ENCODE measurements at places on chromosomes 5 and 9.

GRCh38 chr9:68970151-68970550 is 43.8 kb downstream of the PRKACG start:
- DNase-seq, result no peak

GRCh38 chr5:119318256-119318894 is 37.4 kb upstream of the TNFAIP8 start:
- DNase-seq, result no peak

GRCh38 chr5:148372166-148372725 is 11.5 kb upstream of the FBXO38 start:
- no peak for DNase-seq

- DNase-seq, result no peak
These were observed 6.8 kb upstream of the LRRC14B start for GRCh38 chr5:184471-184870.

DNA sequence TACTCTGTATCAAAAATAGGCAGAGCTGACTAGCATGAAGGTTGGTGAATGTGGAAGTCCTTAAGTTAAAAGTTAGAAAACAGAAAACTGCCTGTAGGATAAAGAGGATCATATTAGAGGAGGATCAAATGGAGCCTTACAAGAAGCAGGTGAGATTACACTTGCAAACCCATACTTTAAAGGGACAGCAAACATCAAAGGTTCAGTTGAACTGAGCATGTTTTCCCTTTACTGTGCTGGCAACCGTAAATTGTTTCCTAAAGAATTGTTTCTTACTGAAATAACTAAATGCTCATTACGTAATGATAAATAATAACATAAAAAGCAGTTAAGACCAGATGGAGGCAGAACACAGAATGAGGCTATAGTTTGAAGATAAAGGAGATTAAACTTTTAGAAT is 465.3 kb upstream of the FTMT start:
- no peak for DNase-seq

DNA sequence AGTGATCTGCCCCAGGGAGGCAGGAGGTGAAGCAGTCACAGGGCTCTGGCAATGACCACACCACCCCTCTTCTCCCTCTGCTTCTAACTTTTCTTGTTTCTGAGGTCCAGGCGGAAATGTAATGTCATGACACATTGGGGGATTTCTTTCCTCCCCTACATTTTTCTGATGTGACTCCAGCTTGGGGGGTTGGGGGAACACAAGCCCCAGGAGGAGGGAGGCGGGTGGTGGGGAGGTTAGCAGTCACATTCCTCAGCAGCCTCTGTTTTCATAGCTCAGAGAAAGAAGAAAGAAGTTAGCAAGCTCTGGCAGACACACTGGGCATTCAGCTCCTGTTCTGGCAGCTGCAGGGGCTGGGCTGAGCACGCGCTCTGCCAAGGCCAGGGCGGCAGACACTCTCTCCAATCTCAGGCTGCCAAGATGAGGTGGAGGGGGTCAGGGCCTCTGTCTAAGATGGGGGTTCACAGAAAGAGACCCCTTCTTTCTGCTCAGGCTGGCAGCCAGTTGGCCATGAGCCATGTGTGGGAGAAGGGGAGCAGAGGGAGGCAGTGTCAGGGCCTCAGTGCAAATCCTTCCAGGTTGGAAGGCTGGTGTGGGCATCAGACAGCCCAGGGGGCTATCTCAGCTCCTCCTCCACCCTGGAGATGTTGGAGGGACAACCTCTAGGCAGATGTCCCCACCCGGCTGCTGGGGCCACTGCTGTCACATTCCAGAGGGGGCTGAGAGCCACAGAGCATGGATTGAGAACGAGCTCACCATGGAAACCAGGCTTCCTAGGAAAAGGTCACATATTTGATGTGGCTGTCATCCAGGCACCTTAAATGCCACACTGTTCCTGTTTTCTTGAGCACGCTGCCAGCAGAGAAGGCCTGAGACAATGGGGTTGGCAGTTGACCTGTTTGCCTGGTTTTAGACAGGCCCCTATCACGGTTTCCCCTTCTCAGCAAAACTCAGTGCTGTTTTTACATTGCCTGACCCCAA is 20.1 kb upstream of the PFDN1 start:
- peak; percentile 69 for DNase-seq

DNA sequence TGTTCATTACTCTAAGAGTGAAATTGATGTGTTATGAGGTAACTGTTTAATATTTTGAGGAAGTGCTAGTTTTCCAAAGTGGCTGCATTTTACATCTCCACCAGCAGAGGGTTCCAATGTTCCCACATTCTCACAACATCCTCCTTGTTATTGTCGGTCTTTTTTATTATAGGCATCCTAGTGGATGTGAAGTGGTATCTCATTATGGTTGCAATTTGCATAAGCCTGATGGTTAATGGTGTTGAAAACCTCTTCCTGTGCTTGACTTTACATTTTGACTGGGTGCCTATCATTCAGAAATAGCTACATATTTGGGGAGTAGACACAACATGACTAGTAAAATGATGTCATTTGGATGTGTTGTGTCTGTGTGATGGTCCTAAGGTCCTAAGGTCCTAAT is 143.6 kb downstream of the MRPS30 start:
- no peak for DNase-seq

GRCh38 chr5:58640011-58640410 is 57.1 kb downstream of the RAB3C start:
- no peak for DNase-seq

GRCh38 chr5:22473886-22474285 is 379.3 kb downstream of the CDH12 start:
- DNase-seq, result no peak

DNA sequence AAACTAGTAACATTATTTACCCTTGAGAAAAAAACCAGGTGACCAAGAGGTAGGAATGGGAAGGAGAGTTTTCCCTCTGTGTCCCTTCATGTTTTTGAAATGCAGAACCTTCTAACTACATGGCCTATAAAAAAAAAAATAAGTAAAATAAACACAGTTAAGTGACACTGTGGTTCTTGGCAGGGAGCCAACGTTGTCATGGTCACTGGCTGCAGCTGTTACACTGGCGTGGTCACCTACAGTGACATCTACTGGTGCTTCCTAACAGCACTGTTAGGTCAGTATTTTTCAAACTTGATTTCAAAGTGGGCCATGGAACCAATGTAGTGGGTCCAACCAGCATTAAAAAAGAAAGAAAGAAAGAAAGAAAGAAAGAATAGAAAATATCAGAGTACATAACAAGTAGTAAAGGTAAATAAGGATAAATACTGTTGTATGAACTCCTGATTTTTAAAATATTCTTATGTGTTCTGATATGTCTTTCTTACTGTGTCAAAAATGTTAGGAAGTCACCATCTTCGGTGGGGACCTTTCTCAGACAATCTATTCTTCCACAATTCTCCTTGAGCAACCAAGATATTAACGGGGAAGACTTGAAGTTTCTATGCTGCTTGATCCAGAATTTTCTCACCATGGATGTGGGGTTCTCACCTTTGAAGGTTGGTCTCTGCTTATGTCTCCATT is 59.1 kb upstream of the PJA2 start:
- DNase-seq, result peak; percentile 71

- no peak for DNase-seq
These were observed 191.5 kb upstream of the S1PR3 start for GRCh38 chr9:88799541-88800328.

GRCh38 chr5:72282878-72283277 is 37.2 kb downstream of the MRPS27 start:
- DNase-seq, result no peak

DNA sequence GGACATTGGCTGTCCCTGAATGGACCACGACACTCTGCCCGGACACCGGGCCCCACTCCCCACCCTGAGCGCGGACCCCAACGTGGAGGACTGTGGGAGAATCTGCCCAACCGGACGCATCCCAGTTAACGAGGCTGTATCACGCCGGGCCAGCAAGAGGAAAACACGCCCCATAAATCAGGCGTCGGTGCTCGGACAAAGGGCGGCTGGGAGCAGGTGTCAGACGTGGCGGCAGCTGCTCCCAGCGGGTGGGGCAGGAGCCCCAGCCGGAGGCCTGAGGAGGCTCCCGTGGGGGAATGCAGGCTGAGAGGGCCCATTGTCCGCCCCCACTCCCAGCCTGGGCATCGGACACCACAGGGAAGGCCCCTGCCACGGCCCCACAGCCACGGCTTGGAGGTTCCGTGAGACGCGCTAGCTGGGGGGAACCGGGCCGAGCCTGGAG is 19.2 kb downstream of the NOTCH1 start:
- DNase-seq, result no peak

- no peak for DNase-seq
These were observed 145.4 kb downstream of the GADD45G start for GRCh38 chr9:89750117-89750791.

DNA sequence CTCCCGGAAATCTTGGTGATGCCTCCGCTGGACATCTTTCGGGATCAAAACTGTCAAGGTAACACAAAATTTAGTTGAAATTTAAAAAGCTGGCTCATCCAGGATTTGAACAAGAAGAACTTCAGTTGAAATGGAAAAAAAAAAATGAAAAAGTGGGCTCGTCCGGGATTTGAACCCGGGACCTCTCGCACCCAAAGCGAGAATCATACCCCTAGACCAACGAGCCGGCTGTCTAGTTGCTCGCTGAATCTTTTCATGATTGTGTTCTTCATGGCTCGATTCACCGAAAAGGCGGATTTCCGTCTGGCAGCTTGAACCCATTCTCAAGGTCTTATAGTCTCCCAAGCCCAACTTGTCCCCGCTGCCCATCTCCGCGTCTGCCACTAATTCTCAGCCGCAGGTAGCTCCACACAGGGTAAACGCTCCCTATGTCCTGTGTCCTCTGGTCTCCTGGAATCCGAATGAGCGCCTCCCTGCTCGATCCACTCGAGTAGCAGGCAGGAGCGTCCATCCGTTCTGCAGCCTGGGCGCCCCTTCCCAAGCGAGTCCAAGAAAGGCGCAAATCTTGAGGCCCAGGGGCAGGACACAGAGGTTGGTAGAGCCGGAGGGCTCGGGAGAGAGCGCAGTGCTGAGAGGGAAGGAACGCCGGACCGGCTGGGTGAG is 16.2 kb downstream of the TRIM7 start:
- no peak for DNase-seq

DNA sequence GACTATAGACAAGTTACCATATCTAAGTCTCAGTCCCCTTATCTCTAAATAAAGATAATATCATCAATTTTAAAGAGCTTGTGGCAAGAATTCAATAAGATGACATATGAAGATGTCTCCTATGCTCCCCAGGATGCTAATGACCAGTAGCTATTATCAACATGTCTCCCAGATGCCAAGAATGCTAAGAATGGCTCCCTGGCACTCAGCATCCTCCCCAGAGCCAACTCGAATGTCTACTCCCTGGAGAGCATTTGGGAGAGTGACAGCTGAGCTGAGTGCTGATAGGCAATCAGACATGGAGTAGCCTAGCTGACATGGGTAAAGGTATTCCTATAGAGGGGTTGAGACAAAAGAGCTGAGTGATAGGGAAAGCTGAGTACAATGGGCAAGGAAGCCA is 15.9 kb downstream of the P4HA2 start:
- no peak for DNase-seq

DNA sequence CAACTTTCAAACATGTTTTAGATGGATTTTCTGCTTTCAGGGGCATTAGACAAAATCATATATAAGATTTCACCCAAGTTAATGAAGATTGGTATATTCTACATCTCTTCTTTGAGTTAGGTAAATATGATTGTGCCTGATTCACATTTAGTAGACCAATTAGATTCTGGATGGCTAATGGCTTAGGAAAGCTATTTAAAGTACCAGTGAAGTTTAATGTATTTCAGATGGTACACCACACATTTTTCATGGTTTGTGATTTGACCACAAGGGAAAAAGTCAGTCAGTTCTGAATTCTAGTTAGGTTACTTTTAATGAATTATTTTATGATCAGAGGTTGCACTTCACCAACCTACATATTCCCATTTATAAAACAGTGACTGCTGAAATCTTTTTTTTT is 409.7 kb downstream of the ADGRV1 start:
- no peak for DNase-seq

GRCh38 chr9:132997591-132997990 is 19.1 kb downstream of the GFI1B start:
- no peak for DNase-seq

DNA sequence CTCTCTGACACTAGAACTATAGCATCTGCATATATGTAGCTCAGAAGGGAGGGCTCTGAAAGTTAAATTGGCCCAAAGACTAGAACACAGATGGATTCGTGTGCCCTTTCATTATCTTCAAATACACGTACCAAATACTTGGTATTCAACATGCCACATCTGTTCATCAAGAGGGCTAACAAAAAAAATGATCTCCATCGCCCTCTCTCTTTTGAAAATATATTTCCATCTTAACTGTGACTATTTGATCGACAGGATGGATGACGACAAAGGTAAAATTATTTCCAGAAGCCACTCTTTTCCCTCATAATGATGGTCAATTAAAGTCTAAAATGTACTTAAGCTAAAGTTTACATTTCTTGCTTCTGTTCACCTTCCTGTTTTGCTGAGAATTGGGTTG is 77.0 kb downstream of the SEMA6A start:
- DNase-seq, result no peak

DNA sequence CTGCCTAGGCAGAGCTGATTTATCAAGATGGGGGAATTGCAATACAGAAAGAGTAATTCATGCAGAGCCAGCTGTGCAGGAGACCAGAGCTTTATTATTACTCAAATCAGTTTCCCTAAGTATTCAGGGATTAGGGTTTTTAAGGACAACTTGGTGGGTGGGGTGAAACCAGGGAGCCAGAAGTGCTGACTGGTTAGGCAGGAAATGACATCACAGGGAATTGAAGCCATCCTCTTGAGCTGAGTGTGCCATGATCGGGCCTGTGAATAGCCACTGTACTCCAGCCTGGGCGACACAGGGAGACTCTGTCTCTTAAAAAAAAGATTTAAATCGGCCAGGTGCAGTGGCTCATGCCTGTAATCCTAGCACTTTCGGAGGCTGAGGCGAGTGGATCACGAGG is 45.3 kb upstream of the CDK5RAP2 start:
- DNase-seq, result no peak

- DNase-seq, result no peak
These were observed 21.5 kb downstream of the TNFSF8 start for GRCh38 chr9:114908805-114909448.

DNA sequence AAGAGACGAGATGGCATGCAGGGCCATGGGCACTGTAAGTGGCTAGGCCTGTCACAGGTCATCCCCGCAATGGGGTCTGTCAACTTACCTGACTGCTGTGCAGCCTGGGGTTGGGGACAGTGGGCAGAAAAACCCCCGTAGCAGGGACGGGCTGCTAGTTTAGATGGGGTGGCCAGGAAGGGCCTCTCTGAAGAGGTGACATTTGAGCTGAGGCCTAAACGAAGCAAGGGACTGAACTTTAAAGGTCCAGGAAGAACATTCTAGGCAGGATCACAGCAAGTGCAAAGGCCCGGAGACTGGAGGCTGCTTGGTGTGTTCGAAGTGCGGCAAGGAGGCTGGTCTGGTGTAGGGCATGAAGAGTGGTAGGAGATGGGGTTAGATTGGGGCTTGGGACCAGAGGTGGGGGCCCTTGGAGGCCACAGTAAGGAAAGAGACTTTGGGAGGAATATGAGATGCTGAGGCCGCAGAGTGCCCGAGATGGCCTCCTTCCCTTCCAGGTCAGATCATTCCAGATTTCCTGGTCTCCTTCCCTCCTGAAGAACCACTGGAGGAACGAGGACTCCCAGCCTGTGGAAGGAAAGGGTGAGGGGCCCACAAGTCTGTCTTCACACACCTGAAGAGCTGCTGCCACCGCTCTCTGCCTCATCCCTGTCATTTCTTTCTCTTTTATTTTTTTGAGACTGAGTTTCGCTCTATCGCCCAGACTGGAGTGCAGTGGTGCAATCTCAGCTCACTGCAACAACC is 37.9 kb upstream of the SH3PXD2B start:
- no peak for DNase-seq
